Activated T-cell treated with anti-CD3 and anti-CD28 coated beads, Interleukin-2, amount 50 U/mL, for 48 hours (primary cell): ENCODE measurements at places on chromosomes 3 and 15.
A peak's percentile ranks its signal among the peaks of the same experiment; 100 is the strongest.

DNA sequence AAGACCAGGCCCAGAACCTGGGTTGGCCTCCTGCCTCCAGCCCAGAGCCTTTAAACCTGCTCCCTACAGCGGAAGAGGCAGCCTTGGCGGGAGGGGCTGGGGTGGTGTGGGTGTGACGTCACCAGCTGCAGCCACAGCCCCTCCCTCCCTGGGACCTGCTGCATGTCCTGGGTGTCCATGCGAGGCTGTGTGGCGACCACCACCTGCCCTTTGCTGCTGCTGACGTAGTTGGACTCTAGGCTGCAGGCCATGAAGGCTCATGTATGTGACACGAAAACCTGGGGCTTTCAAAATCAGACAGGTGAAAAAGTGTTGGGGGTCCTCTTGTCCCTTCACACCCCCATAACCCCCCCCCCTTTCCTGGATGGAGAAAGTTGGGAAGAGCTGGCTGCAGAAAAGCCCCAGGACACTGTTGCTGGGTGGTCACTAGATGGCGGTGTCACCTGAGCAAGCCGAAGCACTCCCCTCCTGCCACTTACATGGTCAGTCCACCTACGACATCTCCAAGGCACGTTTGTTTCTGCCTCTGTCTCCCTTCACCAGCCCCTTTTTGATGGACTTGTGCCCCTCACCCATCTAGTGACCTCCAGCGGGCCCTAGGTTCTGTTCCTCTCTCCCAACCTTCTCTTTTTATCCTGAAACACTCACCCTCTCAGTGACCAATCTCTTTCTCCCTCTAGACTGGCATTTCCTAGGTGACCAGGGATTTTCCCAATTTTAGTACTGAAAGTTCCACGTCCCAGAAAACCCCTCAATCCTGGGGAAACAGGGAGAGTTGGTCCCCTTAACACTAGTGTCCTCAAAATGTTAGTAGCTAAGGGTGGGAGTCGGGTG lies 35.2 kb downstream of the SLC6A20 start:
- DNase-seq = peak; percentile 60

DNA sequence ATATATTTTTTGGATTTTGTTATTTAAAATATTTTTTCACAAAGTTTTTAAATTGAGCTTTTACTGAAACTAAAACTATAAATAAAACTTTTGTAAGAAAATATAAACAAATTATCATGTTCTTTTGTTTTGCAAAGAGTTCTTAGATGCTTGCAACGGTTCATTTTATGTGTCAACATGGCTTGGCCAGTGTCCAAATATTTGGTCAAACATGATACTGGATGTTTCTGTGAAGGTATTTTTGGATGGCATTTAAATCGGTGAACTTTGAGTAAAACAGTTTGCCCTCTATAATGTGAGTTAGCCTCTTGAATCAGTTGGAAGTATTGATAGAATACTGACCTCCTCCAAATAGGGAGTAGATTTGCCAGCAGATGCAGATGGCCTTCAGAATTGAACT lies 612.6 kb upstream of the NECTIN3 start:
- no peak for DNase-seq

- no peak for DNase-seq
Observed at GRCh38 chr3:126104028-126104635, 20.2 kb upstream of the SLC41A3 start.

DNA sequence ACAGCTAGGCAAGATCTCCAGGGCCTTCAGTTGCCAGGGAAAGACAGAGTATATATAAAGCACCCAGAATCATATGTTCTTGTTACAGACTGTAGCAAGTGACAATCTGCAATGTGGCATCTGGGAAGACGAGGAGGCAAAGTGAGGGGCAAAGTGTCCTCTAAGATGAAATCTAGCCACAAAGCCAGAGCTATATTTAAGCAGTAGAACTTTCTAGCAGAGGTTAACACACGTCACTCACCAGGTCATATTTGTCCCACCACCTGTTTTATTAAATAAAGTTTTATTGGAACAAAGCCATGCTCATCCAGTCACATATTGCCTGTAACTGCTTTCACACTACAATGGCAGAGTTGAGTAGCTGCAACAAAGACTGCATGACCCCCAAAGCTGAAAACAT lies 51.5 kb downstream of the PDZRN3 start:
- no peak for DNase-seq

GRCh38 chr3:24545887-24546286 lies 51.2 kb upstream of the THRB start:
- DNase-seq = no peak

GRCh38 chr15:90872486-90873184 lies 4.2 kb downstream of the FURIN start:
- peak; percentile 84 for DNase-seq

- no peak for DNase-seq
Observed at GRCh38 chr3:134799393-134799792, 4.3 kb downstream of the EPHB1 start.

GRCh38 chr3:29319262-29319661 lies 38.4 kb downstream of the RBMS3 start:
- DNase-seq = no peak

GRCh38 chr3:135440233-135440632 lies 525.3 kb upstream of the PPP2R3A start:
- DNase-seq = no peak

DNA sequence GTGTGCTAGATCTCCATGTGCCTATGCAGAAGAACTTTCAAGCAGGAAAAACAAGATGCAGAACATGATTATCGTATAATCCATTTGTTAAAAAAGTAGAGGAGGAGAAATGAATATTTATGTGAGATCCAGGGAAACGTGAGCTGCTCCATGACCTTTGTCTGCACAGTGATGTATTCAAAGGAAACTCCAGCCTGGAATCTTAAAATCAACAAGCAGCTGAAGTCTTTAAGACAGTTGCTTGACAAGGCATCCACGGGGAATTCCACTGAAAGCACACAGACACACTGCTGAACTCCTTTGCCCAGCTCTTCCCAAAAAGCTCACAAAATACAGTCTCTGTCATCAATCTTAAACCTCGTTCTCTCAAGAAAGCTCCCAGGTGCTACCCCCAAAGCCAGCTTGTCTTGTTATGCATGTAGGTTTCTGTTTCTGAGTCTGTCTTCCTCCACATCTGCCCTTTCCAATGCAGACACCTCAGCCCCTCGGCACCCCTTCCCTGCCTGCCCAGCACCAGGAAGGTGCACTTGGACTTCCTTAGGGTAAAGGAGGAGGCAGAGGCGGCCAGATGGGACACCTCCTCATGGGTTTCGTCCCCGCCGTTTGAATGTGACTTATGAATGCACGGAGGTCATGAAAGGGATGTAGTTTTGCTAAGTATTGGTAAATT lies 28.7 kb downstream of the LRRK1 start:
- no peak for DNase-seq

- no peak for DNase-seq
Observed at GRCh38 chr3:172648747-172649146, 62.1 kb downstream of the NCEH1 start.

DNA sequence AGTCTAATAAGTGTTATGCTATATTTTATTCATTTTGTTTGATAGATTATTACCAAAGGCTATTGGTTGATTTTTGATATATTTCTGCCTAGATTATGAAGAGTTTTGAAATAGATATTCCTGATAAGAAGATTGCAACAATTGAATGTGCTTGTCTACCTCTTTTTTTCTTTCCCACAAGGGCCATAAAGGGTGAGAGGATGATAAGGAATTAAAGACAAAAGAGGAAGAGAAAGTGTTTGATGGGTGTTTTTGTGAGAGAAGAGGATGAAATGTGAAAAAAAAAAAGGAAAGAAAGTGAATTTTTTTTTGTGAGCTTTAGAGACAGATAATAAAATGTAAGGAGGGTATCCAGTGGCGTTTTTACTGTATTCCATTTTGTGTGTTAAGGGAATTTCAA lies 244.4 kb downstream of the CHST2 start:
- DNase-seq = no peak

DNA sequence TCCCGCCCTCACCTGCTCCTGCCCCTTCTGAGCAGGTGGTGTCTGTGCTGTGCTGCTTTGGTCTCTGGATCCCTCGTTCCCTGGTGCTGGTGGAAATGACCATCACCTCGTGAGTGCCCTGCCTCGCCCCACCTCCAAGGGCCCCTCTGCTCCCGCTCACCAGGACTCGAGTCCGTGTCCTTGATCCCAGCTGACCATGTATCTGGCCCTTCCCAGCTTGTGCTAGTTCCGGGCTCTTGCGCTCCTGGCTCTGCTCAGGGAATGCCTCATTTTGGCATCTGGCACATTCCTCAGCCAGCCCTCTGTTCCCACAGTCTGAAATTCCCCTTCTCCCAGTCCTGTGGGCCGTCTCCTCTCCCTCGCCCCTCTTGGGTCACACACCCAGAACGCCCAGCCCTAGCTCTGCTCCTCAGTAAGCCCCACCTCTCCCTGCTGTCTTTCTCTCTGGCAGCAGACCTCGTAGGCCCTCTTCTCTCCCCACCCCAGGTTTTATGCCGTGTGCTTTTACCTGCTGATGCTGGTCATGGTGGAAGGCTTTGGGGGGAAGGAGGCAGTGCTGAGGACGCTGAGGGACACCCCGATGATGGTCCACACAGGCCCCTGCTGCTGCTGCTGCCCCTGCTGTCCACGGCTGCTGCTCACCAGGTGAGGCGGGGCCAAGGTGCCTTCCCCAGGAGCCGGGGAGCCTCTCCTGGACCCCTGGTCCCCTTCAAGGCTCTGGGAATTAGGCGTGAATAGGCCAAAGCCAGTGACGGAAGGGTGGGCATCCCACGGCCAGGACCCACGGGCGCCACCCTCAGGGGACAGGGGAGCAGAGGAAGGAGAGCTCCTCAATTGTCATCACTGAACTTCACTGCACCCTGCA lies 11.5 kb downstream of the SLC51A start:
- DNase-seq = no peak

- peak; percentile 55 for DNase-seq
Observed at GRCh38 chr3:33277193-33277882, at the start of gene FBXL2. TSS of gene FBXL2 (plus strand) at chr3:33277442. CDS start at chr3:33277513, 71 bp downstream.

DNA sequence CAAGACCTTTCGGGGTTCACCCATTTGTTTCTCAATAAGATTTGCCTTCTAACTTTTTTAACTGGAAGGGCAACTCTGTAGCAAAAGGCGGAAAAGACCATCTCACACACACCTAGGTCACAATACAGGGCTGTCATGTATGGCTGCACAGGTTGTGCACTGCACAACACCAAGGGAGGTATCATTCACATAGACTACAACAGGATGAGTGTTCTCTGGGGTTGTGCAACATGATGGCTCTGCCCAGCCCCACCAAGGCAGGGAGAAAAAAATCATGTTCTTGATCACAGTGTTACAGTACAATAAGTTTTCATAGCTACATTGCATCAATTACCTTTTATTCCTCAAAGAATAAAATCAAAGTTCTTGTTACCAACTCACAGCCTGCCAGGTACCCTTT lies 52.8 kb downstream of the ANXA2 start:
- no peak for DNase-seq

DNA sequence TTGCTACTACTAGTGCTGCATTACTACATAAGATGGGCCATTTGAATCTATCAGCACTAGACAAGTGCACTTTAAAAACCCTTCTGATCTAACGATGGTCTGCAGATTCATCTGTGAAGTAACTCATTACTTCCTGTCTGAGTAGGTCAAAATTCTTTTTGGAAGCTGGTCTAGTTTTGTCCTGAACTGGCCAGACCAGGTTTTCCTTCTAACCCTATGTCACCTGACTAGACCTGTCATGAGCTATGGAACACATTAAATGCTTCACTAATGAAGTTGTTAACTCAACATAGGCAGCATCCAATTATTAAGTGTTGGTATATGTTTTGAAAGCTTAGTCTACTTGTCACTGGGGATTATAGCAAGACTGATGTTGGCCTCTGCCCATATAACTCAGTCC lies 10.1 kb upstream of the RBM5 start:
- DNase-seq = no peak

DNA sequence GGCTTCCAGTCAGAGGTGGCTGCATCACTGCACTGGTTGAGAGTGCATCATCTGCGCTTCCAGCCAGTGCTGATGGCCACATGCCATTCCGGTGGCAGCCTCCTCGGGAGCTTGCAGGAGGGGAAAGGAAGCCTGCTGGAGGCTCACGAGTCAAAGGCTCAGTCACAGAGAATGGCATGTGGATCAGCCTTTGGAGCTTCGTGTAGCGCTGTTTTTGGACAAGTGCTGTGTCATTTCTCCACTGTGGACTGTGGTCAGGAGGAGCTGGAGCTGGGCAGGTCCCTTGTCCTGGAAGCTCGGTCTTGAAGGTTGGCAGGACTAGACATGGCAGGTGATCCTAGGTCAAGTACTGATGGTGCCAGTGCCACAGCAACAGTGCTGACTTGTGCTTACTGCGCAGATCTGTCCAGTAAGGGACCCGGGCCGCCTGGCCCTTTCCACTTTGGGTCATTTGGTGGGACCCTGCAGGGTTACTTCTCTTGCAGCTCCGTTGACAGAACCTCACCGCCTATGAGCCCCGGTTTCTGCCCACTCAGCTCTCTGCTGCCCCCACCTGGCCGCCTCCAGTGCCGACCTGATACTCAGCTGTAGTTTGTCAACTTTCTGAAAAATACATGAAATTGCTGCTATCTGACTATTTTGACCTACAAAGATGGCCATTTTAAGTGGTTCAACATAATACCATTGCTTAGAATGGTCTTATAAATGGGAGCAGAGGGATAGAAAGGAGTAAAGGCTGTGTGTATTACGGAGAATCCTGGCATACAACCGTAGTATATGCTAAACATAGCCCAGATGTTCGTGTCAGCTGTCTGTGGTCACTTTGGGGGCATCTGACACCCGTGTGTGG lies 27.6 kb upstream of the TRPM1 start:
- peak; percentile 87 for DNase-seq

DNA sequence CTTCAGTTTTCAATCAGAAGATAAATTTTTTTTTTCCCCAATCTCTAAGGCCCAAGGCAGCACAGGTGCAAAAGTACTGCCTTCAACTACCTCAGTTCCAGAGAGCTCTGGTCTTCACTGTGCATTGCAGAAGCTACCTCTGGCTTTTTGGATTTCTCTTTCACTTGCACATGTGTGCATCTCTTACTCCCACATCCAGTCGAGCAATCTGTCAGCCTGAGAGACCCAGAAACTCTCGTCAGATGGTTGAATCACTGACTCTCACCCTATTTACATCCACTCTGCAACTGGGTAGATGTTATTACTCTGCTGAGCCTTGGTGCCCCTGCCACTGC lies 813.8 kb downstream of the NR2F2 start:
- DNase-seq = no peak

GRCh38 chr15:92006186-92007028 lies 152.9 kb downstream of the SLCO3A1 start:
- no peak for DNase-seq

DNA sequence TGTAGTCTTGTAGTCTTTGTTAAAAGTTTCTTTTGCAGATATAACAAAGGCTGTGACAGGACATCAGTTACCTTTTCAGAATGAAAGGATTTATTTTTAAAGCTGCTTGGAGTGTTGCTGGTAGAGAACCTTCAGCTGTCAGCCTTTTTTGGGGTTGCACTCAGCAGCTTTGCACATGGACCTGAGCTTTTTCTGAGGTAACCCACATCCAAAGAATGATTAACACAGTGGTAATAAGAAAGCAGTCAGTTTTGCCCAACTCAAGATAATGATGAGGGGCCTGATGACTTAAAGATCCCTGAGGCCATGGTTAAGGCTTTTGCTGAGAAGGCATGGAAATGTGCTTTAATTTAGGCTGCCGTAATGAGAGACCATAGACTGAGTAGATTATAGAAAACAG lies 1042.7 kb downstream of the PLOD2 start:
- DNase-seq = no peak
